T-cell (primary cell): ENCODE measurements at places on chromosomes 6 and 20.

- DNase-seq: no peak
Measured at GRCh38 chr6:144159223-144159622, 8.9 kb downstream of the STX11 start.

DNA sequence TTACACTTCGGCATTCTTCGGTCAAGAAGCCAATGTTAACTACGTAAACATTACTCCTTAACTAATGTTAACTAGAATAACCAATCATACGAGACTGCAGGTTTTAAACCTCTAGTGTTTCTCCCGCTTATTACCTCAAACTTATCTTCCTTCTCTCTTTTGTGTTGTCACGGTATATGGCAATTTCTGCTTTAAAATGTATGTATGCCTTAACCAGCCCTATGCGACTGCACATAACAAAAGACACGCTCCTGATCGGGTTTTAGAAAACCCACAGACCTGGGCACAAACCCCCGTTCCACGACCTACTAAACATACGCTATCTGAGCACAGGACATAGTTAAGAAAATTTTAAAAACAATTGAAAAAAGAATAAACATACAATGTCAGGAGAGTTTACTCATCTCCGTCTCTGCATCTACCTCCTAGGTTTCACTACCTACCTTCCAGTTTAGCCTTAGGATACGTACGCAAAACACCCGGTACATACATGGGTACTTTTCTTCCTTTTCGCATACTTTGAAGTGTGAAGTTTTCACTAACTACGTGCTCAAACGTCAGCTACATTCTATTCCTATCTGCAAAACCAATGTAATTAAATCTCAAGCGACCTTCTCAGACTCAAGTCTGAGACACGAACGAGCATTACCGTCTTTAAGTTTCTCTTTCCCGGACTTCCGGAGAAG is 1.1 kb downstream of the CD164 start:
- no peak for DNase-seq

DNA sequence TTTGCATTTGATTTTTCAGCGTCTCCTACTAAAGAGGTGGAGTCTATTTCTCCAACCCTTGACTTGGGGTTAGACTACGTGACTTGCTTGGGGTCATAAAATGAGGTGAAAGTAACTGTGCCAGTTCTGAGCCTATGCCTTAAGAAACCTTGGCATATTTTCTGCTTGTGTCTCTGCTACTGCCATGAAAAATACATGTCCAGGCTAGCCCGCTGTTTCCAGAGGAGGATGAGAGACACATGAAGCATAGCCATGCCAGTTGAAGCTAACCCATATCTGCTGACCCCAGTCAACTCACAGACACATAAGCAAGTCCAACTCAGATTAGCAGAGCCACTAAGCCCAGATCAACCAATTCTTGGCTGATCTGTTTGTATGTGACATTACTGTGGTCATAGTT is 38.7 kb downstream of the SCP2D1 start:
- DNase-seq: no peak

- no peak for DNase-seq
Measured at GRCh38 chr6:109448615-109449014, 7.0 kb downstream of the MICAL1 start.

- no peak for DNase-seq
Measured at GRCh38 chr20:48648482-48649051, 179.2 kb downstream of the PREX1 start.

GRCh38 chr20:62776692-62777527 is 19.4 kb upstream of the MRGBP start:
- DNase-seq: peak; percentile 54

DNA sequence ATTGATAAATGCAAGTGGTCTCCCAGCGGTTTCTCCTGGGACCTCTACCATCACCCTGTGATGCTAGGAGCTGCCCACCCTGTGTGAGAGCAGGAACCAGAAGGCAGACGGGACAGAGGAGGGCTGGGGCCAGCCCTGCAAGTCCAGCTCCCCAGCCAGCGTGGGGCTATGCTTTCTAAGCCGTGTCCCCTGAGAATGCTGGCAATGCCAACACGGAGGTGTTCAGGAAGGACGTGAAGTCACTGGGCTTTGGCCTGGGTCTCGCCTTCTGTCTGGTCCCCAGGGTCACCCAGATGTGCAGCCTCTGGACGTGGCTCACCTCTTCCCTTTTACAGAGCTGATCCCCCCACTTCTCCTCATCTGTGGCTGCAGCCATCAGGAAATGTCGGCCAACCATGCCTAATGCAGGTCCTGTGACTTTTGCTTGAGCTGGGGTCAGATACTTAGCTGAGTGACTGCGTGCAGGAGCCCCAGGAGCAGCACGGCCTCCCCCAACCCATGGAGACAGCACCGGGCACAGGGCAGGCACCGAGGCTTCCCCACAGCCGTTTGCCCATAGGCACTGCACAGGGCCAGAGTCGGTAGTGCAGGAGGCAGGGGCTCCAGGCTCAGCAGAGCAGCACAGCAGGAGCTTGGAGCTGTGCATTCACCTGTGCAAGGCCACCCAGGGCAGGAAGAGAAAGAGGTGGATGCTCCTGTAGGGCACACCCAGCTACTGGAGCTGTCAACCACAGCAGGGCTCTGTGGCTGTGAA is 66.2 kb downstream of the GNAS-AS1 start:
- DNase-seq: no peak

GRCh38 chr6:149342525-149342924 is 25.0 kb downstream of the TAB2 start:
- DNase-seq: no peak

DNA sequence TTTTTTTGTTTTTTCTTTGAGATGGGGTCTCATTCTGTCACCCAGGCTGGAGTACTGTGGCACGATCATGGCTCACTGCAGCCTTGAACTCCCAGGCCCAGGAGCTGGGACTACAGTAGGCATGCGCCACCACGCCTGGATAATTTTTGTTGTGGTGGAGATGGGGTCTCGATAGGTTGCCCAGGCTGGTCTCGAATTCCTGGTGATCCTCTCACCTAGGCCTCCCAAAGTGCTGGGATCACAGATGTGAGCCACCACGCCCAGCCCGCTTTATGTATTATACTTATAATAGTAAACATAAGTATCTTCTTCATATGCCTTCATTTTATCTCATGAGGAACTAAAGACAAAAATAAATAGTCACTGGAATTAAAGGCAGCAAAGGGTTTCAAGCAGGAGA is 63.5 kb downstream of the GINS1 start:
- DNase-seq: no peak

- DNase-seq: no peak
Measured at GRCh38 chr6:168162366-168162765, 83.4 kb upstream of the FRMD1 start.

- no peak for DNase-seq
Measured at GRCh38 chr6:2387445-2387844, 142.0 kb upstream of the GMDS start.

DNA sequence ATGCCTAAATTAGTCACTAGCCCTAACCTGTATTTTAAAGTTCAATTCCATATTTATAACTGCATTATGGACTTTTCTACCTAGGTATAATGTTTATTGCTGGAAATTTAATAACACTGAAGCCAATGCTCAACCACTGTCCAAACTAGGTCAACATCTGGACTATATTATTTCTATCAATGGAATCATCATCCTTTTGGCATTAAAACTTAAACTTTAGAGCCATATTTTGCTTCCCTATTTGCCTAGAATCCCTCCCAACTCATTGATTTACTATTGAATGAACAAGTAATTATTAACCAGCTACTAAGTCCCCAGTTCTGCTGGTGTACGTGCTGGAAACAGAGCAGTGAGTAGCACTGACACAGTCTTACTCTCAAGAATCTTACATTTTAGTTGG is 291.7 kb upstream of the SPTLC3 start:
- DNase-seq: no peak
